NCI-H524 (cell line): ENCODE measurements at places on chromosomes 6 and 20.

- DNase-seq = no peak
Observed at GRCh38 chr20:13251904-13252297, 30.8 kb downstream of the ISM1 start.

DNA sequence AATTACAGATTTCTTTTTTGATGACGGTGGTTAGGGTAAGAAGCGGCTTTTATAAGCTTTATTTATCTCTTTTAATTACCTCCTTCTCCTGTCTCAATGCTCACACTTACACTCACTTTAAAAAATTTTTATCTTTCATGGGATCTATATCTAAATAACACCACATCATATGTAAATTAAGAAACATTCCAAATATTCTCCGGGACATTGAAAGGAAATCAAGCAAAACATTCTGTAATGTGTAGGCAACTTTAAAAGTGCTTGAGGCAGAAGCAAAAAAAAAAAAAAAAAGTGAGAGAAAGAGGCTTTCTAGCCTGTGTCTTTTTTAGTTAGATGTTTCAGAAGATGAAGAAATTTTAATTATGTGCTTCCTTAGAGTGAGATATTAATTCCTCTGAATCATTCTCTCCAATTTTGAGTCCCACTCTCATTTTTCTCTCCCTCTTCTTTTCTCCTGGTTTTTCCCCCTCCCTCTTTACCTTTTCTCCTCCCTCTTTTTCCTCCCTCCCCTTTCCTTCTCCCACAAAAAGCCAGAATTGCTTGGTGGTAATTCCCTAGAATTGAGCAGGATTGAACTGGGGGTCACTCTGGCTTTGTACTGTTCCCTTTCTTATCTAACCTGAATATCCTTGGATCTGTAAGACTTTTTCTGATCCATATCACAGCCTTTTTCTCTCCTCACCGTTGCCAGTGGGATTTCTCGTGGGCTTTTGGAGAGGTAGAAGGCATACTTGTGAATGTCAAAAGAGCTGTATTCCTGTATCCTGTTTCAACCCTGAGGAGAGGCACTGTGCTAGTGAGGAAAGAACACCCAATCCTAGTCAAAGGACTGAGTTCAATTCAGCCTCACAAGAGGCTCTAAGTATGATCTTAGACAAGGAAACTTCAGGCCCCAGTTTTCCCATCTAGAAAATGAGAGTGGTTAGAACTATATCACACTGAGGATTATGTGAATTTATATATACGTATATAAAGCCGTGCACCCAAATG is 30.4 kb downstream of the KCNQ5 start:
- no peak for DNase-seq

DNA sequence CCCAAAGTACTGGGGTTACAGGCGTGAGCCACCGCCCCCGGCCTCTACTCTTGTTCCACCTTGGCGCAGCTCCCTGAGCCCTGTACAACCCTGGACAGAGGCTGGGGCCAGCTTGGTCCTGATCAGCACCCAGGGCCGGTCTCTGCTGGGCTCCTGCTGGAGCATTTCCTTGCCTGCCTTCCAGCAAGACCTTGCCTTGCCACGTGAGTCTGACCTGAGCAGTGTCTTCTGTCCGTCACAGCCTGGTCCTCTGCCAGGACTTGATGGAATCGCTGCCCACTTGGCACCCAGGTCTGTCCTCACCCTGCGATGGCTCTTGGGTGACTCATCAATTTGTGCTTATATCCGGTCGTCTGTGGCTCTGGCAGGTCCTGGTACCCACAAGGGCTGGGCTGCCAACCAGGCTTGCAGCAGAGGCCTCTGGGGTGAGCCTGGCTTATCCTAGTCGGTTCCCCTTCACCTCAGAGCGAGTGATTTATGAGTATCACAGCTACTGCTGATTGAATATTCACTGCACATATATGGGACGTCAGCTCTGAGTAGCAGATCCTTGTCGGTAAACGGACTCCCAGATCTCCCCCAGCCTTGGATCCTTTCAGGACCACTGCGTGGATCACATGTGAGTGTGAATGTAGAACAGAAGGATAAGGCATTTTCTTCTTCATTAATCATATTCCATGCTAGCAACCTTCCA is 10.1 kb upstream of the SULF2 start:
- DNase-seq = no peak

DNA sequence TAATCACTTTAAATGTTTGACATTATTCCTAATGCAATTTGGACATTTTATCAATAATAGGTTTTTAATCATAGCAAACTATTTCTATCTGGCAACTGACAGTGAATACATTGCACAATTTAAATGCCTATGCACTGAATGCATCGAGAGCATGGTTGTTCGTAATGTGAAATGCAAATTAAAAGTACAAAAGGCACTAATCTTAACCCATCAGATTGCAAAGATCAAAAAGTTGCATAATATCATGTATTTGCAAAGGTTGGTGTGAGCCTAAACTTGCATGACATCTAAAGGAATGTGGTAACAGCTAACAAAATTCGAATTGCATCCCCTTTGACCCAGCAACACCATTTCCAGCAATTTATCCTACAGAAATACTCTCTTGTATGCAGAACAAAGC is 469.9 kb upstream of the IRAK1BP1 start:
- no peak for DNase-seq

- no peak for DNase-seq
Observed at GRCh38 chr20:50450881-50451752, 59.1 kb upstream of the PTPN1 start.
